ENCODE measurements at places on chromosomes 7 and 10.

GRCh38 chr10:35236739-35237138 lies 99.6 kb upstream of the CCNY start:
- DNase-seq = no peak

GRCh38 chr7:14666304-14666703 lies 236.2 kb downstream of the DGKB start:
- no peak for DNase-seq

DNA sequence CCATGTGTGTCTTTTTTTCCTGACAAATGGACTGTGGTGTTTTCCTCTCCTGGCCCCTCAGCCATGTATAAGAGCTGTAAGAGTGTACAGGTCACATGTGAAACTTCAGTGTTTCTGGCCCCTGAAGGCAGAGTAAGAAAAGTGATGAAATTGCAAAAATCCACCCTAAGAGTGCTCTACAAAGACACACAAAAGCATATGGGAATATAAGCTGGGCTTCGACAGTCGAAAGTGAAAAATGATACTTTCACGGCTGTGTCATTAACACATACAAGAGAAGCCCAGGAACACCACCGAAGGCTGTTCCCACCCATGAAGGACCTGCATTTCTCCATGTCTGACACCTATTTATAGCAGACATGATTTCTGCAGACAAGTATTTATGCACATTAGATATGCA lies 192.2 kb downstream of the PARD3 start:
- no peak for DNase-seq

- DNase-seq = no peak
Measured at GRCh38 chr7:124033095-124033806, 384 bp upstream of the TMEM229A start.

GRCh38 chr10:12846718-12847117 lies 154.8 kb downstream of the CCDC3 start:
- no peak for DNase-seq

DNA sequence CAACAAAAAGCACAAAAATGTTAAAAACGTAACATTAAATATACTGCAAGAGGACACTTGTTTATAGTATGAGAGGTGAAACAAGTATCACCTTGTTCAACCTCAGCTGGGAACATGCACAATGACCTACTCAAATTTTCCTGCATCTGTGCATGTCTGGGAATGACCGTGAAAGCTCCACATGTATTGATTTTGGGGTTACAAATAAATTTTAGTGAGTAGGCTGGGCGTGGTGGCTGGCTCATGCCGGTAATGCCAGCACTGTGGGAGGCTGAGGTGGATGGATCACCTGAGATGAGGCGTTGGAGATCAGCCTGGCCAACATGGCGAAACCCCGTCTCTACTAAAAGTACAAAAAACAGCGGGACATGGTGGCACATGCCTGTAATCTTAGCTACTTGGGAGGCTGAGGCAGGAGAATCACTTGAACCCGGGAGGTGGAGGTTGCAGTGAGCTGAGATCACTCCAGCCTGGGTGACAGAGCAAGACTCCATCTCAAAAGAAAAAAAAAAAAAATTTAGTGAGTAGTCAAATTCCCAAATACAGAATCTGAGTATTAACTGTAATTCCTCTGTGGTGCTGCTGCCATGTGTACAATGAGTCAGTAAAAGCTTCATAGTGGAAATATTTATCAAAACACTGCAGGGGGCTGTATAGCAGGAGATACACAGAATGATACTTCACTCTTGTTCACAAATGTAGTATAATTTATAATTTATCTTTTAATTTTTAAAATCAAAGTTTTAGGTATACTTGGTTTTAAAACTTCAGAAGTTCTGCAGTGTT lies 41.1 kb downstream of the SUGCT start:
- DNase-seq = no peak

GRCh38 chr7:130228840-130229502 lies 21.3 kb downstream of the SSMEM1 start:
- DNase-seq = no peak

GRCh38 chr10:86953747-86954680 lies 3.4 kb downstream of the MMRN2 start:
- DNase-seq = no peak

Measured in activated T-helper 1 cell treated with Interleukin-2 at 50 U/mL for 16 hours (primary cell).